ENCODE measurements at places on chromosomes 3 and 15.

- DNase-seq, result no peak
Measured at GRCh38 chr3:69179740-69180372, 57.5 kb upstream of the LMOD3 start.

DNA sequence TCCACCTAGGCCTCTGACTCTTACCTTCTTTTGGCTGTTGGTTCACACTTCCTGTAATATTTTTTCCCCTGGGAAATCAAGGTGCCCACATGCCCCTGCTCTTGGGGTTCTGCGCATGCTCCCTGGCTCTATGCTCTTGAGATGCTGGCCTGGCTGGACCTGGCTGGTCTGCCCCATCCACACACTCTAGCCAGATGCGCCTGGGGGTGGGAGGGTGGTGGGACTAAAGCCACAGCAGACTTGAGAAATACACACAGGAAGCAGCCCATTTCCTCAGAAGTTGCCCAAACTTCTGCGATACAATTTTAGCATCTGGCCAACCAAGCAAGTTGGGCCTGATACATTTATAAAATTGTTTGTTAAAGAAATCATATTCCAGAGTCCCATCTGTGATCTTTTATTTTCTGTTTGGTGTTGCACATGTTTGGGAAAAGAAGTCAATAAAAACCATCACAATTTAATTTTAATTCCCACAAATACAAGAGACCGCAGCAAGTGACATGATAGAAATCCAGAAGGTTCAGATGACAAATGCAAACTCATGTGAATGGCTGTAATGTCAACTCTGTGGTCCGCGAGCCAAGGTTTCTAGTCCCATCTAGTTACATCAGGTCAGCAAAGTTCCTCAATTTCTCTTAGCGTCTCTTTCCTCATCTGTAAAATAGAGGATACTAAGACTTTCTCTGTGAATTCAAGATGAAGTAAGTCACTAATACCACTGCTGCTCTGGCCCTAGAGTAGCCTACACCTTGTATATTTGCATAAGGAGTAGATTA is 55.9 kb upstream of the MEF2A start:
- DNase-seq, result no peak

DNA sequence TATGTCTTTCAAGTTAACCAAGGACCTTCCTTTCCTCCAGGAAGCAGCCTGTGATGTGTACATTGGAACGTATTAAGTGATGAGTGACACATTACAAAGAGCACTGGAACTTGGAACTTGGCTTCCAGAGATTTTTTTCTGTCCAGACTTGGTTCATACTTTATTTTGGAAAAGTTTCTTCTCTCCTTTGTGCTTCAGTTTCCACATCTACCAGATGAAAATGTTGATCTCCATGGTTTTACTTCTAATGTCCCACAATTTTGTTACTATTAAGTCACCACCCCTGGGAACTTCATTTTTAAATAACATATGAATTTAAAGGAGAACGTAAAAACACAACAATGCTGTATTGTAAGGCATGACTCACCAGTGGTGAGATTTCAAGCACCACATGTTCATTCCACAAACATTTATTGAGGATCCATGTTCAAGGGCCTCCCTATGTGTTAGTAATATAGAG is 290.7 kb upstream of the LMCD1 start:
- DNase-seq, result no peak

GRCh38 chr15:36688310-36689011 is 109.0 kb downstream of the CDIN1 start:
- DNase-seq, result no peak

DNA sequence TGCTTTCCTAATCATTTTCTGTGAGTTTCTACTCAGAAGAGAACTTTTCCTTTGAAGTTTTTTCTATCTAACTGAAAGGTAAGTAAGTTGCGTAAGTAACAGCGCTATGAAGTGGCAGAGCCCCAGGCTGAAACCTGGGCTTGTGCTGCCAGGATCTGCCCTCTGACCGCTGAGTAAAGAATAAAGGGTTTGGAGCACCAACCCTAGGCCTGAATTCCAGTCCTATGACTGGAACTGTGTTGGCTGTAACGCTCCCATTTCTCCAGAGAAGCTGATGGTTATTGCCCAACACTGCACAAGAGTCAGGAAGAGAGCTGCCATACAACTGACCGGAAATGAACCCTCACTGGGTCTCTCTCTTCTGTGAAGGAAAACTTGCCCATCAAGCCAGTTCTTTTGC is 87.0 kb downstream of the FOXB1 start:
- peak; percentile 85 for DNase-seq

GRCh38 chr3:72032441-72033135 is 247.6 kb upstream of the PROK2 start:
- DNase-seq, result no peak

GRCh38 chr3:162538491-162538890 is 1041.9 kb downstream of the OTOL1 start:
- DNase-seq, result no peak

DNA sequence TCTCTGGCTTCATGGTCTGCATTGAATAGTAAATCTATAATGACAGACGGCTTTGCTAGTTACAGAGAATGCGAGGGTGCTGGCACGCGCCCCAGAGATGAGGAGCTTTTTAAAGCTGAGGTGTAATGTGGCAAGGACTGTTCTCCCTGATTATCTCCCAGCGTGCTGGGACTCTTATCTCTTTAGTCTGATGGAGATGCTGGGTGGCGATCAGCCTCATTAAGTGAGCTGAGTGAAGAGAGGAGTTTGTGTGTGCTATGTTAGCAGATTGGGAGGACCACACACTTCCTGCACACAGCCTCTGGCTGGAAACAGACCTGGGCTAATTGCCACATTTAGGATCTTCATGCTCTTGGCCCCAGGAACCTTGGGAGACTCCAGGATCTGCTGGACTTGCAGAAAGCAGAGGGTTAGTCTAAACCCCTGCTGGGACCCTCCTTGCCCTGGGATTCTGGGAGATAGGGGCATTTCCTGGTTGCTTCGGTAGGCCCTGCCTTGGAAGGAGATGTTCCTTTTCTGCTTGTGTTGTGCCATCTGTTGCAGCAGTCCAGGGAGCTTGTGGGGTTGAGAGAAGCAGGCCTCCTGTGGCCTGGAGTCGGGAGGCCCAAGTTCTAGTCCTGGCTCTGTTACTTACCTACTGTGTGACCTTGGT is 15.0 kb downstream of the PDIA5 start:
- DNase-seq, result no peak

GRCh38 chr3:194688200-194688740 is 2.6 kb downstream of the FAM43A start:
- DNase-seq, result no peak

GRCh38 chr3:184003187-184003967 is 14.3 kb downstream of the ABCC5 start:
- peak; percentile 30 for DNase-seq

GRCh38 chr3:126117786-126118185 is 33.9 kb upstream of the SLC41A3 start:
- DNase-seq, result no peak

- no peak for DNase-seq
Measured at GRCh38 chr15:73237910-73238309, 130.8 kb downstream of the HCN4 start.

DNA sequence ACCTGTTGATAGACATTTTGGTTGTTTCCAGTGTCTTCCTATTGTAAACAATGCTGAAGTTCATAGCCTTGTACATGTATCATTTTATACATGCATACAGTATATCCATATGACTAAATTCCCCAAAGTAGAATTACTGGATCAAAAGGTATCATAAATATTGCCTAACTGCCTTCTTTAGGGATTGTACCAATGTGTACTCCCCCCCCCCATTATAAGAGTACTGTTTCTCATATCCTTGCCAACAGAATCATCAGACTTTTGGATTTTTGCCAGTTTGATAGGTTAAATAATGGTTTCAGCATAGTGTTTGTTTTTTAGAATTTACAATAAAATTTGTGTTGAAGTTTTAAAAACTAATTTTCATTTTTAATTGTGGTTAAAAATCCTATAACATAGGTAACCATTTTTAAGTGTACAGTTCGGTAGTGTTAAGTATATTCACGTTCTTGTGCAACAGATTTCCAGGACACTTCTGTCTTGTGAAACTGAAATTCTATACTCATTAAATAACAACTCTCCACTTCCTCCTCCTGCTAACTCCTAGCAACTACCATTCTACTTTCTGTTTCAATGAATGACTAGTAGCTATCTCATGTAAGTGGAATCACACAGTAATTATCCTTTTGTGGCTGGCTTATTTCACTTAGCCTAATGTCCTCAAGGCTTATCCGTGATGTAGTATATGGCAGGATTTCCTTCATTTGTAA is 30.8 kb upstream of the MAP3K13 start:
- DNase-seq, result peak; percentile 70

GRCh38 chr3:58157700-58158099 is 53.1 kb downstream of the DNASE1L3 start:
- DNase-seq, result no peak

GRCh38 chr3:197912741-197913476 is 37.1 kb upstream of the RPL35A start:
- no peak for DNase-seq

DNA sequence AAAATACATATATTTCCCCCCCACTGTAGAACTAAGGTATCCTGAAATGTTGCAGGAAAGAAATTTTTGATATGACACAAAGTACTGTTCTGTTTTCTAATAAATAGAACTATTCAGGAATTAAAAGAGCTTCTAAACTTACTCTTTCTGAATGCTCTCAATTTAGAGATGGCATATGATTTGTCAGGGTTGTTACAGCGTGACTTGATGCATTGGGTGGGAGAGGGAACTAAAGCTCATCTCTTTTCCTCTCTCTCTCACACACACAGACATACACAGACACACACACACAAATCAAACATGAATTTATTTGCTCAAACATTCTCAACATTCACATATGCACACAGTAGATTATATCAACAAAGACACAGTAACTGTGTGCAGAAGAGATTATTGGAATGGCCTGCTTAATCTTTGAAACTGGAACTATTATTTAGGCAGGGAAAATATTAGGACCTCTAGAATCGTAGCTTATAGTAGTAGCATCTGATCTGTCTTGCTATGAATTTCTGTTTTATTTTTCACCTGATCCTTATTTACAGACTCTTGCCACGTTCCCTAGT is 807.4 kb upstream of the GBE1 start:
- no peak for DNase-seq

GRCh38 chr3:79604681-79605080 is 163.1 kb downstream of the ROBO1 start:
- DNase-seq, result no peak

- no peak for DNase-seq
Measured at GRCh38 chr3:188358787-188359493, 205.0 kb downstream of the LPP start.

- no peak for DNase-seq
Measured at GRCh38 chr15:51155016-51155580, 60.4 kb upstream of the TNFAIP8L3 start.

- DNase-seq, result no peak
Measured at GRCh38 chr15:89338036-89338435, 3.4 kb upstream of the POLG start.

- no peak for DNase-seq
Measured at GRCh38 chr3:42653560-42654330, at the start of gene ZBTB47. ZBTB47 (plus strand) TSS chr3:42653697; CDS start chr3:42658356, 4,659 bp downstream.

GRCh38 chr15:69562564-69562963 is 109.9 kb downstream of the RPLP1 start:
- no peak for DNase-seq

GRCh38 chr3:122100591-122101463 is 45.7 kb downstream of the CD86 start:
- DNase-seq, result no peak

GRCh38 chr3:197874653-197875052 is 75.3 kb upstream of the RPL35A start:
- no peak for DNase-seq

DNA sequence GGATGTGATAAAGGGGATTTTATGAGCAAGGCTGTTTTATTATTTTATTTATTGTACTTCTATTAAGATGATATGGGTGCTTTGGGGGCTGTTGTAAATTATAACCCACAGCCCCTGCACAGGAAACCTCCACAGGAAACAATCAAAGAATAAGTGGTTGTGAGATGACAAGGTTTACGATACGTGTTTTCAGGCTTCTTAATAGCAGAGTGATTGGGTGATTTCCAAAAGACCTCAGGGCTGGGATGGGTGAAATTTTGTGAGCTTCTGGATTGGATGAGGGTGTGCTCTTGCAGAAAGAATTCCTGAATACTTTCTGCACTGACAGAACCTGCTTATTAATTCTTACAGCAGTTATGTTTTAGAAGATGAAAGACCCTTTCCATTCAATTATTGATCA is 21.4 kb downstream of the CHL1 start:
- DNase-seq, result no peak

DNA sequence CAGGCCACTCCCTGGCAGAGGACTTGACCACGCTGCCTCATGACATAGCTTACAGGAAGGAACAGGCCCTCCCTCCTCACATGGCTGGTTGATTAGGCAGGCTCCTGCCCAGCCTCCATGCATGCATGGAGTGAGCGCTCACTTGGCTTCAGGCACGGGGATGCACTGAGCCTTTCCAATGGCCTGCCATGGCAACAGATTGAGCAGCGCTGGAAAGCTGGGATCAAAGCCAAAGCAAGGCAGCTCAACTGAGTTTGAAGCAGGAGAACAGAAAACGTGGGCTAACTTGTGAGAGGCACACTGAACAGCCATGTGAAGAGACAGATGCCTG is 5.9 kb upstream of the GRAMD2A start:
- DNase-seq, result peak; percentile 96

- DNase-seq, result no peak
Measured at GRCh38 chr3:188306435-188307005, 152.6 kb downstream of the LPP start.

DNA sequence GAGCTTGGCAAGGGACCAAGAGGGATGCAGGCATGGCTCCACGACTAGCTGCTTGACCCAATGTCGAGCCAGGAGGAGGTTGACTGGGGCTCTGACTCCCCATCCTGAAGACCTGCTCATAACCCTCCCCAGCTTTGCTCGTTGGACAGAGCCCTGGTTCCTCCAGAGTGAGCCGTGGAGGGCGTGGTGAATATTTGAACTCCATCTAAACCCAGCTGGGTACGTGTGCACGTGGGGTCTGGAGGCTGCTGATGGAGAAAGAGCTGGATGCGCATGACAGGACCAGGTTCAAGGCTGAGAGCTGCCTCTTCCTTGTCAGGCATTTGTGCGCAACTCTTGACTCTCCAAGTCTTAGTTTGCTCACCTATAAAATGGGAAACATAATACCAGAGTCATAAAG is 282.8 kb downstream of the TLE3 start:
- DNase-seq, result no peak

GRCh38 chr3:177714945-177715344 is 517.7 kb upstream of the TBL1XR1 start:
- no peak for DNase-seq

DNA sequence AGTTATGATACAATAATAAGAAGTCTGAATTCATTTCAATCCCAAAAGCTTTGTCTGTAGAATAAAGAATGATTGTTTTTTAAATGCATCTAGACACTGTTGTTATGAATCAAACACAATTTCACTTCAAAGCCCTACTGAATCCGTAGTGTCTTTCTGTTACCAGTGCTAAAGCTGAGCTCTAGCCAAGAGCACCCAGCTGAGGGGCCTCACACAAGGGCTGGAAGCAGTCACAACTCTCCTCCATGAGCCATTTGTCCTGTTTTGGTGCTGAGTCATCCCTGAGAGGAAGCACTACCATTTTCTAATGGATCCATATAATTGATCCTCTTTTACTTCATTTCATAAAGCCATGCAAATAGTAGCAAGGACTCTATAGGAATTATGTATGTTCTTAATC is 158.2 kb upstream of the ANKRD28 start:
- no peak for DNase-seq

GRCh38 chr15:79339588-79340314 is 28.8 kb downstream of the TMED3 start:
- DNase-seq, result no peak

Data from stromal cell of bone marrow (primary cell).